Cortex of kidney (tissue), 1 donor: ENCODE measurements at places on chromosomes 6 and 20.

DNA sequence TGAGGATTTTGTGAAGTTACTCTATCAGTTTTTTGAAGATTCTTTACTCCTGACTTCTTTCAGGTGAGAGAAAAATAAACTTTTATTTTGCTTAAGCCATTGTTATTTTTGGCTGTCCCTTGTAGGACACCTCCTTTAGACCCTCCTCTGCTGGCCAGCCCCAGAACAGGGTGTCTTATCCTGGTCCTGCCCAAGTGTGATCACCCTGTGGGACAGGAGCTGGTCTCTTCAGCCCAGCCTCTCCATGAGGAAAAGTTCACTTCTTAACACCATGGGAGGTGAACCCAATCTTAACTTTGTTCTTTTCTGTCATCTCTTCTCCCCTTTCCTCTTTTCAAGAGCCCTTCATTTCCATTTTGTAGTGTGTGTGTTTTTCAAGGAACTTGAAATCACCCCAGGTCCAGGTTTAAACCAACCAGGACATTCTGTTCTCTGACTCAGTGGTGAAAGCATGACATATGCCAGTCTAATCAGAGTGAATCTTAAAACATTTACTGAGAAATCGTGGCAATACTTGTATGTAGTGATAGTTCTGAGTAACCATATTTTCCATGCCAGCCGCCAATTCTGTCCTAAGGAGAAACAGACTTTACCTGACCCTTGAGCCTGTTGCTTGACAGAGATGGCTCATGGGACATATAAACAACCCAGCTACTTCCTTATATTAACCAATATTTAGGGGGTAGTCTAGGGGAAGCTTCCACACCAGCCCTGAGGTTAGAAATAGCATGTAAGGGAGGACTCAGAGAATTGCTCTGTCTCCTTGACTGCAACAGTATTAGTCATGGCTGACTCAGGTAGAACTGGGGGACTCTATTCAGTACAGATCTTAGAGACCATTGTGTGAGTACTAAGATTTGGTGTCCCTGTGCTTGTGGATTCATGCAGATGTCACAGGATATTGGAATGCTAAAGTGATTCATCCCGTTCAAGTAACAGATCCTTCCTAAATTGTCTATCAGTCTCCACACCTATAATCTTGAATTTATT lies 48.8 kb downstream of the FLRT3 start:
- no peak for DNase-seq

GRCh38 chr6:167415441-167415961 lies 90.6 kb downstream of the TTLL2 start:
- no peak for DNase-seq

DNA sequence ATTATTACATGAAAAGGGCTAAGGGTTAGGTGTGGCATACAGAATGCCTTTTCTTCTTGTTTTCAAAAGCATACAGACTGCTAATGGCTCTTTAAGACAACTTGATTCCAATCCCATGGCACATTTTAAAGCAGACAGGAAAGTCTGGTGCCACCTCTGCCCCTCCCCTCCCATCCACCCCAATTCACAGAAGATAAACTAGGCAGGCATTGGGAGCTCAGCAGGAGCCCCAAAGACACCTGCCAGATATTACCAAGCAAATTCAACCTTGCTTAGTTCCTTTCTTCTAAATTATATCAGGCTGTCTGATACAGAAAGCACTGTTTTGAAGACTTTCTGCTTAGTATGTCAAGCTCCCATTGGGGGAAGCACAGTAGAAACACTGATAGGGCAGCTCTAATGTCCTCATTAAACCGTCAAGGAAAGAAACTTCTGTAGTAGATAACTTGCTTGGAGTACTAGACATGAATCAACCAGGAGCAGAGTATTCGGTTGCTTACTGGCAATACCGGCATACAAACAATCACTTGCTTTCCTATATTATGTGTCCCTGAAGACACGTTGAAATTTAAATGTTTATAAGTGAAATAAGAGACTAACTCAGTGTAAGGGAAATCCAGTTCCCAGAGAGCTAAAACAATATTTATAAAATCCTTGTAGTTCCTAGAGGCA lies 13.0 kb downstream of the SESN1 start:
- DNase-seq: no peak

DNA sequence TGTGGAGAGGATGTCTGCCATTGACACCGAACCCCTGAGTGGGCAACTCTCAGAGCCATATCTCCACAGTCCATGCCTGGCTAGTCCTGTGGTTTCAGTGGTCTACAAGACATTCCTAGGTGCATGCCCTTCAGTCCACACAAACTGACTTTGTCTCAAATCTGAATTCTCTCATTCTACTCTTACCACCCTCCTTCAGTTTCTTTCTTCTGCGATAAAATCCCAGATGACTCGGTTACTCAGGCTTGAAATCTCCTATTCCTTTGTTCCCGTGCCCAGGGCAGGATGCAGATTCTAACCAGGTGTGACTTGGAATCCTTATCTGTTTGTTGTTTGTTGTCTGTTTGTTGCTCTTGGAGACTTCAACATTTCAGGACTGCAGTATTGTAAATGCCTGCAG lies 9.3 kb downstream of the CDS2 start:
- DNase-seq: no peak

GRCh38 chr20:41769592-41770018 lies 151.4 kb upstream of the CHD6 start:
- no peak for DNase-seq

- DNase-seq: no peak
Measured at GRCh38 chr20:47816487-47817451, 31.5 kb upstream of the SULF2 start.

- DNase-seq: no peak
Measured at GRCh38 chr6:118680452-118681095, 29.2 kb upstream of the CEP85L start.

DNA sequence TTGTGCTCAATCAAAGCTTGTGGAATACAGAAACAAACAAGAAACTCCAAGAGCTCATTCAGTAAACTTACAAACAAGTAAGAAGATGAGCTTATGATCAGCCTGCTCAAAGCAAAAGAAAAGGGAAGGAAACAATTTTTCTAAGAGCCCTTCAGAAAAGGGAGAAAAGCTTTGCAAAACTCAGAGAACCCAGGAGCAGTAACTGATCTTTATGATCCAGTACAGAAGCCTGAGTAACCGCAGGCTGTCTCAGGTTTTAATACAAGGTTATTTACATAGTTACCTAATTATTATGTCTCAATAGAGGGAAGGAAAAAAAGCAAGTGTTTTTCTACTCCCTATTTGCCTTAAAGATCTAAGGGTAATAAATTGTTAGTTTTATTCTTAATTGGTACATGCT lies 226.5 kb downstream of the MAFB start:
- DNase-seq: no peak
